ENCODE measurements at places on chromosomes 7 and 10.

DNA sequence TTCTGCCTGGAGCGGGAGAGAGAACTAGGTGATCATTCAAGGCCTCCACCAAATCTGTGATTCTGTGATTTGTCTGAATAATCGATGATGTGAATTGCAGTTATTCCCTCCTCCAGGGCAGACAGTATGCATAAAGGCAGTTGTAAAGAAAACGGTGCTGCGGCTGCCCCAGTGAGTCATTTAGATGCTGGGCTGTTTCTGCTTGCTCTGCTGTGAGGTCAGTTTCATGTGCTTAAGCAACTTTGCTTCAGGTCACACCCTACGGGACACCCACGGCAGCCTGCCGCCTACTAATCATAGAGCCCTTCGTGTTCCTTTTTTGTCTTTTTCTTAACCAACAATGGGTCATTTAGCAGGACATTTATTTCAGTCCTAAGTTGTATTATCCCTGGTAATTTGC, 158.1 kb upstream of the PITRM1 start:
- no peak for DNase-seq

GRCh38 chr10:1451362-1451888, 285.9 kb downstream of the ADARB2 start:
- no peak for DNase-seq

DNA sequence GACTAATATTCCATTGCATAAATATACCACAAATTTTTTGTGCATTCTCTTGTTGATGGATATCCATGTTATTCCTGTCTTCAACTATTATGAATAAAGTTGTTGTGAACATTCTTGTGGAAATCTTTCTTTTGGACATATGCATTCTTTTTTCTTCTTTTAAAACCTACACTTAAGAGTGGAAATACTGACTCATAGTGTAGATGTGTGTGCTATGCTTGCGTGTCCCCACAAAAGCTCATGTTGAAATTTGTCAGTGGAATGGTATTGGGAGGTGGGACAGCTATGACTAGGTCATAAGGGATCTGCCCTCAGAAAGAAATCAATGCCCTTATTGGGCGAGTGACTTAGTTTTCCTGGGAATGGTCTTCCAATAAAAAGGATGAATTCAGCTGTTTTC, 203.6 kb upstream of the PRSS58 start:
- DNase-seq, result no peak

- DNase-seq, result no peak
Observed at GRCh38 chr10:101781984-101782810, 1.0 kb downstream of the NPM3 start.

GRCh38 chr10:114767101-114767985, 54.2 kb upstream of the FHIP2A start:
- no peak for DNase-seq

- no peak for DNase-seq
Observed at GRCh38 chr7:147413557-147413870, 1177.1 kb upstream of the C7orf33 start.

DNA sequence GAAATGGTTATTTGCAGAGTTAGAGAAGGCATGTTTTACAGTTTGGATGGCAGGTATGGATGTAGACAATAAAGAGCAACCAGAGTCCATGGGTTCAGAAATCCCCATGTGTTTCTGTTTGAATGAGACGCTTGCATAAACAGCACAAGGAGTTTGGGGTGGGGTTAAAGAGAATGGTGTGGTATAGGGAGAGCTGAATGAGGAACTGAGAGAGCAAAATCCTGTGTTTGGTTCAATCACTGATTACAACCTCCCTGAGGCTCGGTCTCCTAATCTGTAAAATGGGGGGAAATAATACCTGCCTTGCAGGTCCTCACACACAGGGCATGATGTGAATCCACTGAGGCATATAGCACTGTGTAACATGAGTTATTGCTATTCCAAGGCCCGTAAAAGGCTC, 23.7 kb downstream of the CAV1 start:
- no peak for DNase-seq

GRCh38 chr10:120998251-120998650, 147.1 kb downstream of the WDR11 start:
- DNase-seq, result no peak

DNA sequence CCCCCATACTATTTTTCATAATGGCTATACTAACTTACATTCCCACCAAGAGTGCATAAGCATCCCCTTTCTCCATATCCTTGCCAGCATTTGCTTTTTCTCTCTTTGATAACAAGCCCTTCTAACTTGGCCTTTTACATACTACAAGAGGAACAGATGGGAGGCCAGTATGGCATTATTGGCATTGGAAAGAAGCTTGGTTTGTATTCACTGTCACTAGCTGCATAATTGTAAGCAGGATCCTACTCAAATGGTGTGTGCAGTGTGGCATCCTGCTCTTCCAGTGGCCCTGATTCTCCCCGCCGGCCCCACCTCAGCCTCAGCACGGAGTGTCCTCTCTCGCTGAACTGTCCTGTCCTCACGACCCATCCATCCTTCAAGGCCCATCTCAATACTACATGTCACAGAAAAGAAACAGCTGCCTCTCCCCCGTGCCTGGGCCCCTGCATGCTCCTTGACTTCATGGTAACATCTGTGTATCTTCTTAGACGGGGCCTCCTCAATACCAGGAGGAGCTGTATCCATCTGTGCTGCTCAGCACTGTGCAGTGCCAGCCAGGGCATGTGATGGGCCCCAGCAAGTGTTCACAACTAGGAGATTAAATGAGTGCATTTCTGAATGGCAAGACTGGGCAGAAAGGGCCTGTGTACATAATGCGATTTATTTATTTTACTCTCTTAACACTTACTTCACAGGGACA, 205.2 kb downstream of the COBL start:
- no peak for DNase-seq

GRCh38 chr7:116736927-116737715, 65.1 kb downstream of the MET start:
- DNase-seq, result no peak

GRCh38 chr7:132991615-132992587, 90.0 kb downstream of the CHCHD3 start:
- DNase-seq, result no peak

DNA sequence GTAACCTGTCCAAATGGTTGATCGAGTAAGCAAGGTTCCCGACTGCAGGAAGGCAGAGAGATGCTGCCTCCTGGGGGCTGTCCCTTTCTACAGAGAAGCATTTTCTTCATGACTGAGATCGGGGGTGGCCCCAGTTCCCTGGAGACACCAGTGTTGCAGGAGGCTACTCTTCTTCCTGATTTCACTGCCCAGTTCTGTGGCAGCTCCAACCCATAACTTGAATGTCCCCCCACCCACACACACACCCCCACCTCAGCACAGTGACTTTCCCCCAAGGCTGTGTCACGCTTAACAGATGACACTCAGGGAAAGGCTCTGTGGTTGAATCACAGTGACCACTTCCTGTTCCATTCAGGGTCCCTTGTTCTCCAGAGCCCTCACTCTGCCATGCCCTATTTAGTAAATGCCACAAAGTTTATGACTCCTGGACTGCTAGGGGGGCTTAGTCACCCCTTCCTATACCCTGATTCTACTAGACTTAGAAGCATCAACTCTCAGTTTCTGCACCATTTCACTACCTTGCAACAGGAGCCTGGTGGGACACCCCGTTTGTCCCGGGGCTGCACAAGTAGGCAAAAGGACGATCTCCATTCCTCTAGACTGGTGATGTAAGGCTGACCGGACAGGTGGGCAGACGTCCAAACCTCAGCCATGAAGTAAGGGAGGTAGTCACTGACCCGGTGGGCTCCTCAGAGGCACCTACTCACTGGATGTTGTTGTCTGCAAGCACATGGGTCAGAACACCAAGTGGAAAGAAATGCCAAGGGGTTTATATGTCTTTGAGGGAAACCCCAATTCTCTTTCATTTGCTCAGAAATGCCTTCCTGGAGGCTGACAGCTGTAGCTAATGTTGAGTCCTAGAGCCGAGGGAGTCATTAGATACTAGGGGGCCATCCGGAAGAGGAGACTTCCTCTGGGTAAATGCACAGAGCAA, 31.3 kb upstream of the SMC3 start:
- DNase-seq, result peak; percentile 76

- DNase-seq, result no peak
Observed at GRCh38 chr10:22381262-22381661, 36.0 kb downstream of the SPAG6 start.

GRCh38 chr10:74334221-74334620, 183.2 kb downstream of the ADK start:
- DNase-seq, result no peak

- DNase-seq, result no peak
Observed at GRCh38 chr7:41252957-41253356, 449.9 kb downstream of the INHBA start.

DNA sequence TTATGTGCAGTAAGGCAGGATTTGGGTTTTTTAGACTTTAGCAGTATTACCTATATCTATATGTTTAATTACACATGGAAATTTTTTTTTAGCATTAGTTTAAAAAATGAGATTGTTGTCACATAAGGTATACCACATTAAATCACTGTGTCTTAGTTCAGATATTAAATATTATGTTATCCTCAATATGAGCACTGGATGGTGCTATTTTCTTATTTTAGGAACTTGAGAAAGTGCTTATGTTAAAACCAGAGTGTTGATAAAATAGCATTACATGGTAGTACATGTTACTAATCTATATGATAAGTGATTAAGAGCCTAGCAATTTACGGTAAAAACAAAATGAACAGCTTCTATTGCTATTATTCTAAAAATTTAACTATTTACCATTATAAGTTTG, 28.8 kb downstream of the MIOS start:
- no peak for DNase-seq

DNA sequence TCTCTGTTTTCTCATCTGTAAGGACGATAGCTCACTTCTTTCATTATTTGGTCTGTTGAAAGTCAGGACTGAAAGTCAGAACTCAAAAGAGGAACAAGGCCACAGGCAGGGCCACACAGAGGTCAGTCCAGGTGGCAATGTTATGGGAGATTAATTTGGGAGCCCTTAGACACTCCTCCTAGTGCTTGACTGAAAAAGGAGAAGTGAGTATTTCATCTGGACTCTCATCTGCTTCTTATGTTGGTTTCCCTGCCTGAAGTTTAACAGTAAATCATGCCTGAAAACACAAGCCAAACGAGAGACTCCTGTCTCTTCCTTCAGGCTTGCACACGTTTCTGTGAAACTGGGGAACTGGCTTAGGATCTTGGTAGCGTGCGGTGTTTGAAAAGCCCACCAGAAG, 248.5 kb downstream of the BUB3 start:
- no peak for DNase-seq

- DNase-seq, result no peak
Observed at GRCh38 chr7:73683788-73684693, 644 bp downstream of the BUD23 start.

GRCh38 chr10:86801995-86802394, 45.6 kb downstream of the BMPR1A start:
- DNase-seq, result no peak

GRCh38 chr10:19250546-19250945, 201.9 kb downstream of the MALRD1 start:
- DNase-seq, result no peak

DNA sequence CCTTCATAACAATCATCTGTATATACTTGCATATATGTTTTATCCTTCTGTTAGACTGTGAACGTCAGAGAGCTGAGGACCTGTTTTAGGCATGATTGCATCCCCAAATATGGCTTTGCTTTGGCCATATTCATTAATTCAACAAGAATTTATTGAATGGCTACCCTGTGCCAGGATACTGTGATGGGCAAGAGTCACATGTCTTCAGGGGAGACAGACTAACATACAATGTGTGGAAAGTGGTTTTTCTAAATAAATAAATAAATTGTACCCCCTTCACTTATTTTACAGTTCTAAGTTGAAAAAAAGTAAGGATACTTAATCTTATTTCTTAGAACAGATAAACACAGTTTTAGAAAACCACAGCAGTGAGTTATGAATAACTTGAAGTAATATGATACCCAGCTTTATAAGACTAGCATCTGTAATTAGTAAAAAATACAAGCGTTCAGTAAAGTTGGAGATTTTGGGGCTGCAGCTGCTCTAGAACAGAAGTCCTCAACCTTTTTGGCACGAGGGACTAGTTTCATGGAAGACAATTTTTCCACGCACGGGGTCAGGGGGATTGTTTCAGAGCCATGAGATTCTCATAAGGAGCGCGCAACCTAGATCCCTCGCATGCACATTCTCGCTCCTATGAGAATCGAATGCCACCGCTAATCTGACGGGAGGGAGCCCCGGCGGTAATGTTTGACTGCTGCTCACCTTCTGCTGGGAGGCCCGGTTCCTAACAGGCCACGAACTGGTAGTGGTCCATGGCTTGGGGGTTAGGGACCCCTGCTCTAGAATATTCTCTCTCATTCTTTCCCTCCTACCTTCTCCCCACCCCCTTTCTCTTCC, 89.4 kb upstream of the MTPN start:
- no peak for DNase-seq

- no peak for DNase-seq
Observed at GRCh38 chr7:28358423-28358868, 53.9 kb upstream of the CREB5 start.

DNA sequence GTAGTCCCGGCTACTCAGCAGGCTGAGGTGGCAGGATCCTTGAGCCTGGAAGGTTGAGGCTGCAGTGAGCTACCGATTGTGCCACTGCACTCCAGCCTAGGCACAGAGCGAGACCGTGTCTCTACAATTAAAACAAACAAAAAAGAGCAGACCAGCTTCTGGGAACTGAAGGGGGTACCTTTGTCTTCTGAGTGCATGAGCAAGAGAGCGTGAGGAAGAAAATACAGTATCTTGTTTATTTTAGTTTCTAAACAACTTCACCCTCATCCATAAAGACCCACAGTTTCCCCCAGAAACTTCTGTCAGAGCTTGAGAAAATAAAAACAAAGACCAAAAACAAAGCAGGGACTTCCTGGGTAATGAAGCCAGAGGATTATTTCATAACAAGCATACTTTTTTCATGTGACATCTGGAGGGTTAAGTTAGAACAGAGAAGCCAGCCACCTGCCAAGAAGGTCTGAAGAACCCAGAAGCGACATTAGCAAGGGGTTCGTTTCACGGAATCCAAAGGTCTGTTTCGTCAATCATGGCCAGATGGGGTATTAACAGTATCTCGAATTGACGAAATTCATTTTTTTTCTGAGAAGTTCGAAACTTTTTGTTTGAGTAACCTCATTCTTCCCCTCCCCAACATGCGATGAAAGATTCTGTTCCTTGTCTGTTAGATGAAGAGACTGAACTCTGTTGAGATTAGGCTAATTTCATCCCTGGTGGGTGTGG, 10.2 kb upstream of the IL2RA start:
- DNase-seq, result no peak

DNA sequence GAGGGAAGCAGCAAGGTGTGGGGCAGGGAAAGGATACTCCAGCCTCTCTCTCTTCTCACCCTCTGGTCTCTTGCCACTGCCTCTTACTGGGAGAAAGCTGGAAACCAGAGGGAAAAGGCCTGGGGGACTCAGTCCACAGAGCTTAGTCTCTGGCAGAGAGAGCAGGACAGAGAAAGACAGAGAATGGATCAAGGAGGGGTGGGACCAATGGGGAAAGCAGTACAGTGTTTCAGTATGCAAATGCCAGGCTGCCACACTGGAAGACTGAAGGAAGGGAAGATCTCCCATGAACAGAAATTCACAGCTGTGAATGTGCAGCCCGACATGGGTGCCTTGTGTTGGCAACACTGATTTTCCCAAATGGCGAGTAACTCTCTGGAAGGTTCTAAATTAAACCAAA, 40.4 kb downstream of the CREB5 start:
- no peak for DNase-seq

GRCh38 chr10:18406136-18406535, 245.3 kb downstream of the NSUN6 start:
- DNase-seq, result no peak

All from stimulated activated CD8-positive, alpha-beta memory T cell treated with anti-CD3 and anti-CD28 coated beads, Interleukin-4, amount 100 ng/mL, for 4 hours (primary cell).